HFFc6 (cell line): ENCODE measurements at places on chromosomes 3 and 15. TPM values are rescaled to one million over a fixed set of nuclear protein-coding genes. Genes with fewer than 3 reads are reported as not detected.
A peak's percentile ranks its signal among the peaks of the same experiment; 100 is the strongest.

AMOTL2 gene
- total RNA-seq = 254 to 311 TPM (median 281 TPM) in 3 replicates

COL6A5 gene
- total RNA-seq = not detected in 3 replicates

LARP6 gene
- total RNA-seq = 121 and 126 TPM in 2 replicates

FAM240A gene
- not detected in 3 replicates for total RNA-seq

CPNE9 gene
- not detected in 2 replicates for total RNA-seq

FYTTD1 gene
- 56.5 to 77.9 TPM (median 71.7 TPM) in 3 replicates for total RNA-seq

RGMA gene
- total RNA-seq = 0.07 to 0.32 TPM (median 0.19 TPM) in 3 replicates

PDE12 gene
- 21.3 to 26.4 TPM (median 21.9 TPM) in 3 replicates for total RNA-seq

RASGRF1 gene
- total RNA-seq = 0.14 to 0.15 TPM in 2 of 3 replicates, not detected in the other

PLA2G4F gene
- not detected in 2 replicates for total RNA-seq

NOX5 gene
- 0.12 to 0.77 TPM in 2 of 3 replicates, not detected in the other for total RNA-seq

PRR20G gene
- not detected in 3 replicates for total RNA-seq

ADAMTS7 gene
- total RNA-seq = 0.60 to 0.69 TPM (median 0.66 TPM) in 3 replicates

CALML4 gene
- total RNA-seq = 0.81 to 1.9 TPM (median 1.2 TPM) in 3 replicates

TGM4 gene
- not detected in 3 replicates for total RNA-seq

FAM107A gene
- total RNA-seq = 0.17 TPM in 1 of 3 replicates, not detected in the others

SPINK8 gene
- not detected in 3 replicates for total RNA-seq

DNA sequence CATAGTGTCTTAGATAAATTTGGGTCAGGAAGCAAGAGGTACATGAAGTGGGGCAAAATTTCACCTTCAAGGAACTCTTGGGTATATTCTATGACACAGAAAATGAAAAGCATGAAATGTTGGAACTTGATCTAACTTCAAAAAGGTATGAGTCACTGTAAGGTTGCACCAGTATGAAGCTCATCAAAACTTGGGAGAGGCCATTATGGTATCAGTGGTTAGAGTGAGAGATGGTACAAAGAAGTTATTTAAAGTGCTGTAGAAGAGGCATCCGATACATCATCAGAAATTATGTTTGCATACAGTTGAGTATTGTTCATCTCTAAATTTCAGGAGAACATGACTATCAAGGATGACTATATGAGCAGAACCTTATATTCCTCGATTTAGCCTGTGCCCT, 302.9 kb upstream of the SUCLG2 start:
- no peak for DNase-seq

DNA sequence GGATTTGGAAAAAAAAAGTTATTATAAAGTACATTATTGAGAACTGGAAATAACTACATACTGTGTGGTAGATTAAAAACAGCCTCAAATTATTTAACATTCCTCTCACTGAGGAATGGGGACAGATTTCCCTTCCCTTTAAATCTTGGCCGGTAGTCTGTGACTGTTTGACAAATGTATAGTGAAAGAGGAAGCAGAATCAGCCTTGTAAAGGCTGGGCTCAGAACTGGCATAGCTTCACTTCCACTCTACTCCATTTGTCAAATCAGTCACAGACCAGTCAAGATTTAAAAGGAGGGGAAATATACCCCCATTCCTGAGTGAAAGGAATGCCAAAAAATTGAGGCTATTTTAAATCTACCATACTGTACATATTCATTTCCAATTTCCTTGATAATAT, 18.2 kb upstream of the B4GALT4 start:
- DNase-seq = no peak

GRCh38 chr3:8517487-8517886, 15.9 kb downstream of the LMCD1 start:
- no peak for DNase-seq

GRCh38 chr15:86711476-86711875, 631.8 kb downstream of the AGBL1 start:
- DNase-seq = no peak

- no peak for DNase-seq
Measured at GRCh38 chr15:74155766-74156417, 17.6 kb upstream of the ISLR start.

DNA sequence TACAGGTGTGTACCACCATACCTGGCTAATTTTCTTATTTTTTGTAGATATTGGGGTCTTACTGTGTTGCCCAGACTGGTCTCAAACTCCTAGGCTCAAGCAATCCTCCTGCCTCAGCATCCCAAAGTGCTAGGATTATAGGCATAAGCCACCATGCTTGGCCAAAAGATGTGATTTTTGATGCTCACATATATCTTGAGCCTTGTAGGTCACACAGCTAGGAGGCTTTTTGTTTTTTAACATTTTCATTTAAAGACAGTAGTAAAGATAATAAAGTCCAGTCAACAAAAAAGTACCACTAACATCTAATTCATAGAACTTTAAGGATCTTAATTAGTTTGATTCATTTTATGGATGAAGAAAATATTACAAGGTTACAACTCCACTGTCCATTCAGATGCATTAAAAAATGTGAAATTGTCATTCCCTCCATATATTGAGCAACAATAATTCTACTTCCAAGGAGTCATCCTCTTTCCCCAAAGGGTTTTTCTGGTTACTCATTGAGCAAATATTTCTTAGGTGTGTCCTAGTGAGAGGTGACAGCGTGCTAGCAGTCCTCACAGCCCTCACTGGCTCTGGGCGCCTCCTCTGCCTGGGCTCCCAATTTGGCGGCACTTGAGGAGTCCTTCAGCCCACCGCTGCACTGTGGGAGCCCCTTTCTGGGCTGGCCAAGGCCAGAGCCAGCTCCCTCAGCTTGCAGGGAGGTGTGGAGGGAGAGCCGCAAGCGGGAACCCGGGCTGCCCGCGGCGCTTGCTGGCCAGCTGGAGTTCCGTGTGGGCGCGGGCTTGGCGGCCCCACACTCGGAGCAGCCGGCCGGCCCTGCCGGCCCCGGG, 8.3 kb upstream of the TASOR start:
- peak; percentile 48 for DNase-seq

DNA sequence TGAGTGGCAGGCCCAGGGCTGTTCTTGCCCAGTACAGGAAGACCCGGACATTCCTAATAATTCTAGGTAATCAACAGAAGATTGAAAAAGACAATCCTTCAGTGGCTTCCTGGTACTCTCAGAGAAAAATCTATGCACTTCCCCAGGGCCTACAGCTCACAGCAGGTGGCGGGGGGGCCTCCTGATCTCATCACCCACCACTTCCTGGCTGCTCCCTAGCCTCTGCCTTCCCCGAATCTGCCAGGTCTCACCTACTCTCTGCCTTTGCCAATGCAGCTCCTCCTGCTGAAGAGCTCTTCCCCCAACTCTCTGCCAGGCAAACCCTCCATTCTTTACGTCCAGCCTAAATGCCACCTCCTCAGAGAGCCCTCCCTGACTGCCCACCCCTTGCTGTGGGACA, 37.5 kb downstream of the EHD4 start:
- DNase-seq = no peak

DNA sequence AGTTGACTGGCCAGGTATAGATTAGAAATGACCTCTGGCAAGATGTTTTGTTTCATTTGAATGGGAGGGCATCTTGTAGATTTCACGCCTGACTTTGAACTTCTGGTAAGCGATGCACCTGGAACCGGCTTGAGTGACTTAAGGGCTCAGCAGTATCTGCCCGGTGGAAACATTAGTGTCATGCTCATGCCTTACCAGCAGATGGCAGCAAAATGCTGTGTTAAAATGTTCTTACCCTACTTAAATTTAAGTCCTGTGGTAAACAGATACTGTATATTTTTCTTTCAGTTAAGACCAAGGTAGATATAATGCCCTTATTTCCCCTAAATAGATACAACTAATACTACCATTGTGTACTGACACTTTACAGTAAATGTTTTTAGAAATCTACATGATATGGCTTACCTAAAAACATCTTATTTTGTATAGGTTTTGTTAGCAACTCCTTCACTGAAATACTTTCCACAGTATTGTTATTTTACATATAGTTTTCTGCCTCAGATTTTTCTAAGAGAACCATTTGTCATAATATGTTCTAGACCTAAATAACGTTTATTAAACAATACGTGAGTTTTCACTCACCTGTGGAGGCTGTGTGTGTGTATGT, 25.5 kb downstream of the ASB7 start:
- peak; percentile 60 for DNase-seq

DNA sequence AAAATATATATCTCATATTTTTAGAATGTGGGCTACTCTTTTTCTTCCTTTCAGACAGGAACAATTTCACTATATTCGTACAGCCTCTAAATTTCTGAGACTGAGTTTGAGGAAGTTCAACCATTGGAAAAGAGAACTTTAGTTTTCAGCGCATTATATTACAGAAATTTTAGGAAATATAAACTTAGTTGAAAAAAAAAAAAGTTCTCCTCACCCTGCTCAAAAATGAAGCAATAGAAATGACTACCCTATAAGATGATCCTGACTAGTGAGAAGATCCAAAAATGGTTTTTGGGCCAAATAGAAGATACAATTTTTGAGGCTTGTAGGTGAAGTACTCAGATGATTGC, 139.6 kb downstream of the MCTP2 start:
- no peak for DNase-seq

DNA sequence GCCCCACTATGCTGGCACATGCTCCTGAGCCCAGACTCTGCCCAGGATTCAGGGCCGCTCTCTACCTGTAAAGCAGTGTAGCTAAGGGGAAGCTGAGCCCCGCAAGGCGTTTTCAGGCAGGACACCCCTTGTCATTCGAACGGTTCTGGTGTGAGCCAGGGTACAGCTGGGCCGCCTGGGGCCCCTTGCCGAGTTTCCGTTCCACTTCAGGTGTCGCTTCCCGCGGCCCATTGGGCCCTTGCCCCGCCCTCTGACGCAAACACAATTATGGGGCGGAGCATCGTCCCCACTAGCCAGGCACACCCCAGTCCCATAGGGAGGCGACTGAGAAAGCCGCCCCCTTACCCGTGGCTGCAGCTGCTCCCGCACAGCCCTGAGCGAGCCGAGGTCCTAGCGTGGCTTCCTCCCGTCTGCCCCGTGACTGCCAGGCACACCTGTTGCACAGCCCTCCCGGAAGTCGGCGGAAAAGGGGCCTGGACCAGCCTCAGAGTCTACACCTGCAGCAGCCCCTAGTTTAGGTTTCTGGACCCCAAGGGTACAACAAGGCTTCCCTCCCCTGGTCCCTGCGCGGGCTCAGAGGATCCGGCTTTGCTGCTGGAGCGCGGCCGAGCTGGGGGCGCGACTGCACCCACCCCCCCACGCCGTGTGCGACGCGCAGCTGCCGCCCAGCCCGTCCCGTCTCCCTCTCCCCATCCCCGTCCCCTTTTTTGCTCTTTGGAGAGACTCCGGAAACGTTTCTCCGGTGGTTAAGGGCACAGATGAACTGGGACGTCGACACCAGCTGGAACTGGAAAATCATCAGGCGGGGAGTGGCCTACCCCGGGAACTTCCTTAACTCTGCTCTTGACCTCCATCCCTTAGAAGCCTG, at the start of gene PLSCR2:
PLSCR2 (minus strand) TSS at position 412 of the 868 bp plus-strand sequence. CDS start 9,657 bp downstream, outside the sequence.
- no peak for DNase-seq

GRCh38 chr15:59332009-59332408, 40.7 kb downstream of the MYO1E start:
- no peak for DNase-seq

GRCh38 chr3:104359546-104359945, 1007.2 kb upstream of the ALCAM start:
- DNase-seq = peak; percentile 92

DNA sequence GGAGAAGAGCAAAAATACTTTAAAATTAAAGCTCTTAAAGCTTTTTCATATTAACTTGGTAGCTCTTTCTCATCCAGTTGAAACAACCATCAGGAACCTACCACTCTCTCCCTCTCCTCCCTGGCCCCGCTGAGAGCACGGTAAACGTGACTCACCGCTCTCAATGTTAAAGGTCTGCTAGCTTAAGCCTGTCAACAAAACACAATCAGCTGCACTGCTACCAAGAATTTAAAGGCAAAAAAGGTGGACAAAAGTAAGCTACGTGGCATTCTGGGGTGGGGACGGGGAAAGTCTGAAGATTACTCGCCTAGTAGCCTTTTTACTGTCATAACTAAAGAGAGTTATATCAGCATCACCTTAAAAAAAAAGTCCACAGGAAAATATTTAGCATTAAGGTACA, 8.4 kb upstream of the GP5 start:
- DNase-seq = peak; percentile 9

DNA sequence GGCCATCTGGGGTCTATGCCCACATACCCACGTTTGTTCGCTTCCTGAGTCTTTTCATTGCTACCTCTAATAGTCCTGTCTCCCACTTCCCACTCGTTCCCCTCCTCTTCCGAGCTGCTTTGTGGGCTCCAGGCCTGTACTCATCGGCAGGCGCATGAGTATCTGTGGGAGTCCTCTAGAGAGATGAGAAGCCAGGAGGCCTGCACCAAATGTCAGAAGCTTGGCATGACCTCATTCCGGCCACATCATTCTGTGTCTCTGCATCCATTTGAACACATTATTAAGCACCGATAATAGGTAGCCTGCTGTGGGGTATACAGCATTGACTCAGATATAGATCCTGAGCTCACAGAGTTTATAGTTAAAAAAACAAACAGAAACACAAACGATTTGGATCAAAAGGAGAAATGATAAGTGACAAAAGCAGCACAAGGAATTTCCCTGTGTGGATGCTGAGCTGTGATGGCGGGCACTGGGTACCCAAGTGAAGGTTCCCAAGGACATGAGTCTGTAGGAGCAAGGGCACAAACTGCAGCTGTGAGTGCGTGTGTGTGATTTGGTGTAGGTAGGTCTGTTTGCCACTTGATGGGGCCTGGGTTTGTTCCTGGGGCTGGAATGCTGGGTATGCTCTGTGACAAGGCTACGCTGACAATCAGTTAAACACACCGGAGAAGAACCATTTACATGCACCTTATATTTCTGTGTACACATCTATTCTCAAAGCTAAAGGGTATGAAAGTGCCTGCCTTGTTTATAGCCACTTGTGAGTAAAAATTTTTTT, 35.9 kb downstream of the NR1I2 start:
- DNase-seq = no peak

DNA sequence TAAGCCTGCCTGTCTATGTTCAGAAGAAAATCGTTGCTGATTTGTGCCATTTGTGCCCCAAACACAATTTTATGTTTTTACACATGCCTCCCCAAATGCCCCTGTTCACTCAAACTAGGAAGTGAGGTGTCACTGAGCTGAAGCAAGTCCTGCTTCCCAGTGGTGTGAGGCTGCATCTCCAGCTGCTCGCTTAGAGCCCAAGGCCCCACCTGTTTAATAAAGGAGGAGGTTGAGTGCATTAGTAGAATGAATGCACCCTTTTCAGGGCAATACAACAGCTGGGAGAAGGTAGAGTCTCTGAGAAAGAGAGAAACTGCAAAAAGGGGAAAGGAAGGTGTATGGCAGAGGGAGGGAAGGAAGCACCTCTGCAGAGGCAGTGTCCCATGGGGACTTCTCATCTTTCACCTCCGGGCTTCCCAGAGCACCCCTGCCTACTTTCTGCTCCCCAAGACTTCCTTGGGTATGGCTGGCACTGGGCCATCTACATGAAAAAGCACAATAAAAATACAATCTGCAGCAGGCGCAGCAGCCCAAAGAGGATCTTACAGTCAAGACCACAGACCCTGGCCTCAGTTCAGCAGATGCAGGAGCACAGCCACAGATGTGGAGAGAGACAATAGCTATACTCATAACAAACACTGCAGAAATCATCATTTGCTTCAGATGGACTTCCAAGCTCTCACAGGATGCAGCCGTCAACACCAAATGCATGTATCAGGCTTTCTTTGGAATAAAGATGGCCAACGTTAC, 165.9 kb downstream of the POLR2M start:
- DNase-seq = no peak

GRCh38 chr3:105906836-105907235, 38.0 kb upstream of the CBLB start:
- peak; percentile 10 for DNase-seq

- no peak for DNase-seq
Measured at GRCh38 chr3:161969867-161970266, 473.3 kb downstream of the OTOL1 start.

- DNase-seq = no peak
Measured at GRCh38 chr3:168336276-168336675, 240.6 kb upstream of the GOLIM4 start.
